ENCODE measurements at places on chromosomes 12 and 14.
A peak's percentile ranks its signal among the peaks of the same experiment; 100 is the strongest.

DNA sequence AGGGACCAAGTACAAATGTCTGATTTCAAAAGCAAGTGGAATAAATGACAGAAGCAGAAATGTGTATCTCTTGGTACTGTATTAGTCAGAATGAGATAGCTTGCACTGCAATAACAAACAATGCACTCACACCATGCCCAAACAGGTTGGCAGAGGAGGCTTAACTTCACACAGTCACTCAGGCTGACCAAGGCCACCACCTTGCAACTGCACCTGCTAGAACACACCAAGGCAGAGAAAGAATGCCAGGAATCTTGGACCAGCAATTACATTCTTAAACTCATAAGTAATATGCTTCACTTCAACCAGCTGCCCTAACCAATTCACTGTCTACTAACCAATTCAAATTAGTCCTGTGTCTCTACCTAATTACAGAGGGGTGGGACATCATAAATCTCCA, 378.3 kb downstream of the BCL11B start:
- no peak for DNase-seq

GRCh38 chr12:116734156-116734768, 3.6 kb downstream of the SPRING1 start:
- no peak for DNase-seq

- DNase-seq, result no peak
Observed at GRCh38 chr12:9749640-9750039, 11.1 kb downstream of the CD69 start.

GRCh38 chr12:110071967-110072366, 23.6 kb upstream of the C12orf76 start:
- DNase-seq, result no peak

- no peak for DNase-seq
Observed at GRCh38 chr12:81207664-81208063, 129.8 kb downstream of the ACSS3 start.

GRCh38 chr12:119444462-119445044, 110.0 kb downstream of the CCDC60 start:
- peak; percentile 16 for DNase-seq

DNA sequence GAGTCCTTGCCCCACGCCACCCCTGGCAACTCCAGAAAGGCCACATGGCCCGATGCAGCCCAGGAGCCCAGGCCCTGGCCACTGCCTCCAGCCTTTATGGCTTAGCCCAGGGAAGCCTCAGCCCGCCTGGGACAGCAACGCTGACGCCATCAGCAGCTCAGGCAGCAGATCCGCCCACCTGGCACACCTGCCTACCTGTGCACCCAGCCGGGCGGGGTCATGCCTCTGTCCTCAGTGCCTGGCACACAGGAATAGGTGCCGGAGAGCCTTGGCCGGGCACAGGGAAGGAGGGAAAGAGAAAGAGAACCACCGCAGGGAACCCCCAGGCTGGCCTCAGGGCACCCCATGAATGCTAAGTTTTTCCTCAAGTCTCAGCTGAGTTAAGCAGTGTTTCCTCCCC, 21.1 kb downstream of the BEGAIN start:
- no peak for DNase-seq

DNA sequence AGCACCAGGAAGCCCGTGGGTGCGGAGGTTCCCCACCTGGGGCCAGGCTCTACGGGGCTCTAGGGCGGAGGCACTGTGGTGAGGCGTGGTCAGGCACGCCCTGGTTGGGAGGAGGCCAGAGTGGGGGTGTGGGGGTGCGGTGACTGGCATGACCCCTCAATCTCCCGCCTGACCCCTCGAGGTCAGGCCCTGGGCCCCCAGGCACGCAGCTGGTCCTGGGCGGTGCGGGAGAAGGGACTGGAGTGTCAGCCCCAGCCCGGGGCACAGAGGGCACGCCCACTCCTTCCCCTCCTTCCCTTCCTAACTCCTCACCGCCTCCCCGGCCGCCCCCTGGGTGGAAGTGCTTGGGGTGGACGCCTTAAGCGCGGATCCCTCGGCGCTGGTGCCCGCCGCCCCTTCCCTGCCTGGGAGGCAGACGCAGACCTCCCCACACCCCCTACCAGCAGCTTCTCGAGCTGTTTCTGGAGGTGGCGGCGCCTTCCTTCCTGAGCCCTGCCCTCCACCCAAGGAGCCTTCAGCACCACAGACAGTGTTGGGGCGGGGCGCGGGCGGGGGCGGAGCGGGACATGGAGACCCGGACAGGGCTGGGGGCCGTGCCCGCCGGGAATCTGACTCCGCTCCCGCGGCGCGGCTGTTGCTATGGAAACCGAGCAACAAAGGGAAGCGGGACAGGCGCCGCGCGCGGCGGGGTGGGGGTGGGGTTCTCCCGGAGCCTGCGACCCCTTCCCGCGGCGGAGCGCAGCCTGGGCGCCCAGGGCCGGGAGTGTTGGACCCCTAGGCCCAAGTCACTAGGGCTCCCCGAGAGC, 741 bp upstream of the CRIP2 start:
- DNase-seq, result peak; percentile 85

DNA sequence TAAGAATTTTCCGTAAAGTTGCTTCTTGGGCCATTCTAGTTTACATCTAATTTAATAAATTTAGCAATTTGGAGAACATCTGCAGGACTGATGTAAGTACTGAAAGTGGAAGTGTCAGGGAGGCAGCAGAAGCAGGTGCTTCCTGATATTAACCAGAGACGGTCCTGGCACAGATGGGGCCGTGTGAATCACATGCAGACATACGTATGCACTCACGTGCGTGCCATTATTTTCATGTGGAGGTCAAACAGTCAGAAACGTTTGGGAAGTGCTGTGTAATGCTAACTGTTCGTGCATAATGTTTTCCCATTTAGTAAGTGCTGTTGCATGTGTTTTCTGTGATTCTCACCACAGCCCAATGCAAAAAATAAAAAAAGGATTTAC, 87.8 kb upstream of the DYNC1H1 start:
- DNase-seq, result peak; percentile 28

- peak; percentile 94 for DNase-seq
Observed at GRCh38 chr12:52280319-52280795, 5.9 kb downstream of the KRT86 start.
